GM19239 (cell line): ENCODE measurements at places on chromosomes 6 and 20.
A peak's percentile ranks its signal among the peaks of the same experiment; 100 is the strongest.

DNA sequence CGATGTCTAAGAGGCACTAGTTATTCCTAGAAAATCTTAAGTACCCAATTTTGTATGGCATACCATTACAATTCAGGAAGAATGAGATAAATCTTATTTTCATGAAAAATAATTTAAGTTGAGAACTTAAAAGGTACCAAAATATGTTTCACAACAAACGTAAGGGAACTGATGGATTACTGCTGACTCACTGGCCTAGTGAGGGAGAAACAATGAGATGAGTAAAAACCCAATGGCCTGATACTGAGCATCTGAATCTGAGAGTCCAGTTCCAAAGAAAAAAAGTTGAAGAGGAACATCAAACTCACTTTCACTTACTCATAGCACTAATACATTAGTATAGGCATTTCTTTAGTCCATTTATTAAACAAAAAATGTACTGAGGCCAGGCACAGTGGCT lies 56.0 kb downstream of the MDN1 start:
- no peak for DNase-seq

DNA sequence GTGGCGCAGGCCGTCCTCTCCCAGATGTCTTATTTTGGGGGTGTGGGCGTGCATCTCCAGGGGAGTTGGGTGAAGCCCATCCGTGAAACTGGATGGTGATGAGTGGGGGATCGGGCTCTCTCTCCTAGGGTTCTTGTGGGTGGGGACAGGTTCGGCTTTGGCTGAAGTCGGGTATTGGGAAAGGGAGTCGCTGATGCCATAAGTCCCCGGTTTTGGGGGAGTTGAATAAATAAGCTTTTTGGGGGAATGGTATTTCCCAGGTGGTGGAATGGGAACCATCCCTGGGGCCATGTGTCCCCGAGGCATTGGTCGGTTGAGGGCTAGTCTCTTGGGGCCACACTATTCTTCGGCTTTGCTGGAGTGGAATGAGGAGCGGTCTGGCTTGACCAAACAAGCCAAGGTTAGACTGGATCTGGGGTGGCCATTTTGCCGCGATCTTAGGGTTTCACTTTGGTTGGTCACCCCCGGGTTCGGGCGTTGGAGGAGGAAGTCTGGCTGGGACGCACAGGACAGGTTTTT lies 481 bp downstream of the ZNF133 start:
- DNase-seq = no peak

DNA sequence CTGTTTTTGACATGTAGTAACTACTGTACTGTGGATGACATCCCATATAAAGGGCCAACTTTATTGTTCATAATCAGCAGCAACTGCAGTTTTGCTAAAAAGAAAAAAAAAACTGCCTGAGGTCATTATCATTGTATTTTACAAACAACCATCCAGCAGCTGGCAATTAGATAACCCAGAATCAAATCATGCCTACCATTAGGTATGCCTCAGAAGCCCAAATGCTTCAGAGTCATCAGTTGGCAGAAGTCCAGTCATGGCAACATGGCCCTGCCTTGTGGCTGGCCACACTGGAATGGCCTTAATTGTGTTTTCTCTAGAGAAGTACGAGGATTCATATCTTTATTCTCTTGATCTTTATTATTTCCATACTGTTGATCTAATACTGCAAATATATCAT lies 462.4 kb upstream of the NRSN1 start:
- DNase-seq = no peak

- no peak for DNase-seq
Observed at GRCh38 chr6:147549531-147549930, 41.0 kb downstream of the SAMD5 start.

GRCh38 chr6:70474751-70475150 lies 61.4 kb downstream of the FAM135A start:
- no peak for DNase-seq

- no peak for DNase-seq
Observed at GRCh38 chr20:47691625-47692024, 93.7 kb downstream of the SULF2 start.

GRCh38 chr6:40640599-40641227 lies 53.5 kb upstream of the LRFN2 start:
- DNase-seq = no peak

DNA sequence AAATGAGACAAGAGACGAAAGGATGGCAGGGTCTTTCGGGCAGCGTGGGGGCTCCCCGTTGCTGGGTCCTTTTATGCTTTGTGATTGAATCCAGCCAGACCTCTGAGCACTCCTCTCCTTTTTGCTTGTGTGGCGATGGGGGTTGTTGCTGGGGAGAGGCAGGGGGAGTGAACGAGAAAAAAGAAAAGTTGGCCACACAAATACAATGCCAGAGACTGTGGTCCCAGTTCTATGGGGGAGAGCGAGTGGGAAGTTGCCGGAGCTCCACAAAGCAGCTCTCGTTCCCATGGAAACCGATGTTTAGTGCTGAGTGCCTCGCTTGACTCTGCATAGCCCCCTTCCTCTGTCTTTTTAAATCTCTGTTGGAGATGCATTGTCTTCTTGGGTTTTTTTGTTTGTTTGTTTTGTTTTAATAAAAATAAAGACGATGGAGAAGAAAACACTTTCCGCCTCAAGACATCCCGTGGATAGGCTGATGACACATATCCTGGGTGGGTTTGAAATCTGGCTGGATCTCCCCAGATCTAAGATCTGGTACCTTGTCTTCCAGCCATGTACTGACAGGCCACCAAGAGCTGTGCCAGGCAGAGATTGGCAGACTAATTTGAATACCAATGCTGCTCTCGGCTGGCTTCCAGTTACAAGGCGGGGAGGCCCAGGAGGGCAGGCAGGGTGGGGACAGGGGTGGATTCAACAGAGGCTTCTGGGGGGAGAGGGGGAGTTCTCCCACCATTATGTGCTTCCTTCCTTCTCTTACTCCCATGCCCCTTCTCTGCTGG lies 529.3 kb downstream of the QKI start:
- DNase-seq = no peak

- no peak for DNase-seq
Observed at GRCh38 chr6:137259349-137259748, 40.2 kb upstream of the IFNGR1 start.

DNA sequence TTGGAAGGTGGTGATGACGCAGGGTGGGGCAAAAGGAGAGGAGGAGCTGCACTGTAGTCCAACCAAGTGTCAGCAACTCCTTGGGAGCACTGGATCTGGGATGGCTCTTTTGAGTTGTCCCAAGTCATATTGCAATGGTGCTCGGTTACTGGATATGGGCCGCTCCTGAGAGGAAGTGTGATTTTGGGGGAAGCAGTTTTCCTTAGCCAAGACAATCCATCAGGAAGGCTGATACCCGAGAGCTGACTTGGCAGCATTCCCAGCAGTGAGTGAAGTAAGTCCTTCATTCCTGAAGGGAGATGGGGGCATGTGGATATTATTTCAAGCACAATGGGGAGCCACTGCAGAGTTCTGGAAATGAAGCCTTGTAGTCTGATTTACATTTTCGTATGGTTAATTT lies 354.1 kb downstream of the RFPL4B start:
- DNase-seq = no peak

- no peak for DNase-seq
Observed at GRCh38 chr6:18477301-18477941, 90.3 kb downstream of the RNF144B start.

DNA sequence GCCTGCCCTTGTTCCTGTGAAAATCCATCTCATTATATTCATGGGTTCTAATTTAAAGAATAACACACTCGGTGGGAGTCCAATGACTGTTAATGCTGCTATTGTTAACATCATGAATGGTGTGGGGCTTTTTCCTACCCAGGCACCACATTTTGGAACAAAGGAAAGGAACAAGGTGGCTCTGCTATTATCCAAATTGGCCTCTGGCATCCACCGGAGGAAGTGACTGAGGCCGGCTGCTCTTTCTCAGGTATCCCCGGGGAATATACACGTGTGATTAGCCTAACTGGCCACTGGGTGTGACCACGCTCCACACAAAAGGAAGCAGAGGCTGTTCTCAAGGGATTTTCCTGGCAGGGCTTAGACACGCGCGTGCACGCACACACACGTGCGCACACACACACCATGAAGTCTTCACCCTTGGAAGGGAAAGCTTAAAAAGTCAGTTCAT lies 601.2 kb upstream of the ARID1B start:
- DNase-seq = no peak

- no peak for DNase-seq
Observed at GRCh38 chr6:159540152-159540551, 152.9 kb downstream of the SOD2 start.

DNA sequence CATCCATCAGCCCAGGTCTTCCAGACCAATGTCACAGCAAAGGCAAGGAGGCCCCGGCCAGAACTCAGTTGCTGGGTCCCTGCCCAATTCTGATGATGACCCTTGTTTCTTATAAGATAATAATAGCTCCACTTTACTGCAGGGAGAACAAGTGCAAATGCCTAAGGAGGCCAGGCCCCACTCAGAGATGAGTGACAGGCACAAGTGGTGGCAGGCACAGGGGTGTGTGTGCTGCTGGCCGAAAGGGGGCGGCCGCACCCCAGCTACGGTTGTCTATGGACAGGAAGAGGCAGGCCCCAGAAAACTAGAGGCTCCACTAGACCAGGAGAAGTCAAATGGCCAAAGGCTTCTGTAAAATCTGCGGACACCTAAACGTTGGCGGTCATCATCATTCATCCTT lies 28.6 kb downstream of the GNAS-AS1 start:
- no peak for DNase-seq

- no peak for DNase-seq
Observed at GRCh38 chr20:35697696-35698297, 1.4 kb downstream of the NFS1 start.

DNA sequence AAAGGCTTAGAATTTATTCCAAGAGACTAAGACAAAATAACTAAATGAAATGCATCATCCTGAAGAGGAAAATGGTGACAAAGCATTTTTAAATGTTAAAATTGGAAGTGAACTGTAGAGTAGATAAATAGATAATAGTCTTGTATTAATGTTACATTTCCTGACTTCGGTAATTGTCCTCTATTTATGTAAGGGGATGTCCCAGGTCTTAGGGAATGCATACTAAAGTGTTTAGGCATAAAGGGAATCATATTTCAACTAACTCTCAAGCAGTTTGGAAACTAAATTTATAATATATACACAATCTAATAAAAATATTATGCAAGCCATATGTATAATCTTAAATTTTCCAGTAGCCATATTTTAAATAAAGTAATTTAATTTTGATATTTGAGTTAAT lies 159.3 kb downstream of the WDR27 start:
- DNase-seq = no peak

GRCh38 chr6:62390401-62390800 lies 104.4 kb upstream of the KHDRBS2 start:
- DNase-seq = no peak

DNA sequence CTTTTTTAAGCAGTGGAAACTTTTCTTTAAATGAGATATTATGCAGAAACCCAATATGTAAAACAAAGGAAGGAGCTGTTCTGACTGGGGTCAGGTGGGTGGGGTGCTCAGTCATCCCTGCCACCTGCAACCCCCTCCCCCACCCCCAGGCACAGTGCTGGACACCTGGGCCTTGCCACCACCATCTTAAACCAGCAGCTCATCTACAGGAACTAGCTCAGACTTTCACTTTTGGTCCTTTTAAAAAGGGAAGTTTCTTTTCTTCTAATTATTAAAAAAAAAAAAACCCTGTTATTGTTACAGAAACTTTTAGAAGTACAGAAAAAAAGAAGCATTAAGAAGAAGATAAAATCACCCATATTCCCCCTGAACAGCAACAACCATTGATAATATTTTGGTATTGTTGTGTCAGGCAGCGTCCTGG lies 37.1 kb downstream of the PPP1R16B start:
- peak; percentile 82 for DNase-seq

DNA sequence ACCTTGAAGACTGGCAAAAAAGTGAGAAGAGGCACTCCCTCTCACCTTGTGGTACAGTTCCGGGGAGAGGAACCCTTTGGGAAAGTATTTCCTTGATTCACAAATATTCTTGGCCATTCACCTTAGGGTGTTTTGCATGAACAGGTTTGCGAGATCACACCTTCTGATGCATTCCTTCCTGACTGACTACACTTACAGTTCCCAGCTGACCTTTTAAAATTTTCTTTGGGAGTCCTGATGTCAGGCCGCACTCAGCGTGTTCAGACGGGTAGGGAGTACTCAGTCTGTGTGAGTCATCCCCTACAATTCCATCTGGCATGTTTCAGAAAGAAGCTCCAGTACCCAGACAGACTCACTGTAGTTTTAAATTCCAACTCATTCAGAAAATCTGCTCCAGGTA lies 1.7 kb downstream of the ADGRF4 start:
- DNase-seq = no peak

GRCh38 chr6:139500977-139501376 lies 126.5 kb upstream of the CITED2 start:
- DNase-seq = no peak

GRCh38 chr20:24610341-24611115 lies 141.1 kb downstream of the SYNDIG1 start:
- DNase-seq = no peak

GRCh38 chr6:5401845-5402738 lies 140.8 kb downstream of the FARS2 start:
- no peak for DNase-seq

GRCh38 chr20:64131406-64131805 lies 24.0 kb upstream of the NPBWR2 start:
- no peak for DNase-seq

- DNase-seq = no peak
Observed at GRCh38 chr6:131910956-131911355, 40.2 kb downstream of the CCN2 start.

DNA sequence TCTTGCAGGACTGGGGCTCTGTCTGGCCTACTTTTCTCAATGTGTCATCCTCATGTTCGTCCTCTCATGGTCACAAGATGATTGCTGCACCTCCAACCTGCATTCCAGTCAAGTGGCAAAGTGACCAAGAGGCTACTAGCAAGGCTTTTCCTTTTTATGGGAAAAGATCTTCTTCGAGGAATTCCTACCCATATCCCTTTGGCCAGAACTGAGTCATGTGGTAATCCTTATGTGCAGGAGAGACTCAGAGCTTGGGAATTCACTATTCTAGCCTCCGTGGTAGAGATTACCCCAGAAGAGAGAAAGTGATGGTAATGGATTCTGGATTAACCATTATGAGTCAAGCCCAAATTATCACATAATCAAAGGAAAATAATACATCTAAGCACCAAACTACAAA lies 162.7 kb downstream of the KCNQ5 start:
- no peak for DNase-seq

- DNase-seq = no peak
Observed at GRCh38 chr6:10402648-10403311, 12.1 kb downstream of the TFAP2A start.

DNA sequence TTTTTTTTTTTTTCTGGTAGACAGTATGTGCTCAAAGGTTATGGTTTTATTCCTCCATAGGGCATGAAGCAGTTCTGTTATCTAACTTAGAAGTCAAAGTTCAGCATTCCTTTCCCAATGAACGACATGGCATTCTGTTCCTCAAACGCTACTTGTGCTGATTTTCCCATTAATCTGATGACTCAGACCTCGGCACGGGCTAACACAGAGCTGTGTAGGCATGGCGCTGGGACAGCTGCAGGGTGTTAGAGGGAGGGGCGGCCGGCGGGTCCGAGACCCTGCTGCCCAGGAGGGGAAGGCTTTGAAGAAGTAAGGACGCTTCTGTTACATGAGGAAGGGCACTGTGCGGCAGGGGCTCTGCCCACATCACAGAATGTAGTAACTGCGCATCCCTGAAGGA lies 93.6 kb upstream of the AGPAT4 start:
- no peak for DNase-seq
